A549 treated with GW870086 at 1 μM for 4 hours (cell line): ENCODE measurements at places on chromosomes 6 and 20. TPM values are rescaled to one million over a fixed set of nuclear protein-coding genes. Genes with fewer than 3 reads are reported as not detected.

The TSPO2 gene
- not detected in 5 replicates for total RNA-seq

The BANF2 gene
- total RNA-seq, result not detected in 5 replicates

The GSTA3 gene
- total RNA-seq, result not detected in 5 replicates

The MEI4 gene
- not detected in 5 replicates for total RNA-seq

The TAGAP gene
- total RNA-seq, result not detected in 5 replicates

The MED20 gene
- 12.2 to 15.8 TPM (median 14.3 TPM) in 5 replicates for total RNA-seq

The LTA gene
- 0.17 to 0.34 TPM in 2 of 5 replicates, not detected in the others for total RNA-seq

The TNFRSF21 gene
- total RNA-seq, result 17.1 to 19.9 TPM (median 19.0 TPM) in 5 replicates

The ZBTB9 gene
- total RNA-seq, result 9.9 to 12.4 TPM (median 11.5 TPM) in 5 replicates

The HLA-DOB gene
- total RNA-seq, result 0.18 to 0.36 TPM (median 0.30 TPM) in 4 of 5 replicates, not detected in the other

The PRL gene
- not detected in 5 replicates for total RNA-seq

The PTP4A1 gene
- 85.5 to 109 TPM (median 99.7 TPM) in 5 replicates for total RNA-seq

The TREML1 gene
- total RNA-seq, result not detected in 5 replicates

The CST2 gene
- total RNA-seq, result 0.19 to 0.43 TPM (median 0.27 TPM) in 4 of 5 replicates, not detected in the other

The GSTA2 gene
- not detected in 5 replicates for total RNA-seq

The SRC gene
- total RNA-seq, result 134 to 164 TPM (median 152 TPM) in 5 replicates

The SLC17A5 gene
- total RNA-seq, result 12.0 to 14.0 TPM (median 13.4 TPM) in 5 replicates
